NCI-H2081 (cell line): ENCODE measurements at places on chromosomes 12 and 14.

DNA sequence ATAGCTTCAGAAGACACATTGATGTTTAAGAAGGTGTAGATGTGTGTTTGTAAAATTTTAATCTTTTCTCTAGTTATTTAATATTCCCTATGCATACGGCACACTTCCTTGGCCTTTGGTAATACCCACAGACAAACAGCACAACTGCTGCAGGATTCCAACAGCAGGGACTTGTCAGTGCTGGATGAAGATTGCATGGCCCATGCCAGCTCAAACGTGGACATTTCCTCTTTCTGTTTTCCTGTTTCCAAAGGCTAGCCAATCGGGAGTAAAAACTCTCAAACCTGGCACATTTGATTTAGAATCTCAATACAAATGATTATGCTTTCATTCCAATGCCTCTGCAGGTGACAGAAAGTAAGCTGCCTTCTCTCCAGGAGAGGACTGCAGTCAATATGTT is 22.5 kb upstream of the PDE3A start:
- no peak for DNase-seq

- DNase-seq = peak; percentile 13
Observed at GRCh38 chr14:81464253-81465002, 64.3 kb upstream of the STON2 start.

DNA sequence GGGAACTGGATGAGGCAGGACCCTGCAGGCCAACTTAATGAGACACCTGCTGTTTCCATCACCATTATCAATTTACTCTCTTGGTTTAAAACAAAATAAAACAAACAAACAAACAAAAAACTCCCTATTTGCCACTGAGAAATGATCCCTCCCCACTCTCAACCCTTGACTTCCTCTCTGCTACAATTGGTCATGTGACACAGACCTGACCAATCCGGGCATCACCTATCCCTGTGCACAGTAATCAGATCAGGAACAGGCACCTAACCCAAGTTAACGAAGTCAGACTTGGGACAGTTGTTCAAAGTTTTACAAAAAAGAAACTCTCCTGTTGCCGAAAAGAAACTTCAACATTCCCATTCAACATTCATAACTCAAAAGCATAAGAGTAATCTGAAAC is 58.4 kb downstream of the NELL2 start:
- DNase-seq = no peak

- DNase-seq = no peak
Observed at GRCh38 chr12:26803552-26803951, 29.4 kb downstream of the ITPR2 start.

- no peak for DNase-seq
Observed at GRCh38 chr12:2009623-2010022, 5.4 kb upstream of the DCP1B start.

DNA sequence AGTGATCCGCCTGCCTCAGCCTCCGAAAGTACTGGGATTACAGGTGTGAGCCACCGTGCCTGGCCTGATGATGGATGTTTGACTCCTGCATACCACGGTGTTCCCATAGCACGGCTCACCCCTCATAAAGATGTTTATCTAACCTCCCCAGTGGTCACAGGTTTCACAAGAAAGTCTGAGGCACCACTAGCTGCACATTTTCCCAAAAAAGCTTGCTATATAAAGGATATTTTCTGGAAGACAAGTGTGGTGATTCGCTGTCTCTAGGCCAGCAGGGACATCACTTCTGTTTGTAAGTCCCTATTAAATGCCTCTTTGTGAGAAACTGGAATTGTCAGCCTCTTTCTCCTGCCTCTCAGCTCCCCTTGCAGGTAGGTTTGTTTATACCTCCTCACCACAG is 18.3 kb downstream of the PLEK2 start:
- DNase-seq = no peak

DNA sequence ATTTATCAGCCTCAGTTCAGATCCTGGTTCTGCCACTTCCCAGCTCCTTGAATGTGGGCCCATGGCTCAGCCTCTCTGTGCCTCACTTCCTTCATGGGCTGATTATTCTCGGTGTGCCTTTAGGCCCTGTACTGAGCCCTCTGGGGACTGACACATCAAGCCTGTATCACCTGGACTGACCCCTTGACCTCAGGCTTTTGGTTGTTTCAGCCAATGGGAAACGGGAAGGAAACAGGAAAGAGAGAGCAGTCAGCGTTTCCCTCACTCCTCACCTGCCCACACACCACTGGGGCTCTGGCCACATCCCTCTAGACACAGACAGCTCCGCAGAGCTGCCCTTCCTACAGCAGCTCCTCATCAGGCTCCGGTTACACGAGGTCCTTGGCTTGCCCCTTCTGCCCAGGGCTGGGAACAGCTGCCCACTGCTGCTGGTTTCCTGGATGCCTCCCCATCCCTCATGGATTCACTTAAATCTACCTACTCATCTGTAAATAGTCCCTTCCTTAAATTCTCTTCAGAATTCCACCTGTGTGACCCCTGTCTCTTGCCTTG is 37.0 kb upstream of the ITPR2 start:
- no peak for DNase-seq

- no peak for DNase-seq
Observed at GRCh38 chr12:88435334-88436076, 144.8 kb downstream of the KITLG start.

GRCh38 chr14:59228421-59228820 is 40.0 kb downstream of the DAAM1 start:
- DNase-seq = no peak

GRCh38 chr14:91059576-91060350 is 678 bp downstream of the RPS6KA5 start:
- peak; percentile 41 for DNase-seq

DNA sequence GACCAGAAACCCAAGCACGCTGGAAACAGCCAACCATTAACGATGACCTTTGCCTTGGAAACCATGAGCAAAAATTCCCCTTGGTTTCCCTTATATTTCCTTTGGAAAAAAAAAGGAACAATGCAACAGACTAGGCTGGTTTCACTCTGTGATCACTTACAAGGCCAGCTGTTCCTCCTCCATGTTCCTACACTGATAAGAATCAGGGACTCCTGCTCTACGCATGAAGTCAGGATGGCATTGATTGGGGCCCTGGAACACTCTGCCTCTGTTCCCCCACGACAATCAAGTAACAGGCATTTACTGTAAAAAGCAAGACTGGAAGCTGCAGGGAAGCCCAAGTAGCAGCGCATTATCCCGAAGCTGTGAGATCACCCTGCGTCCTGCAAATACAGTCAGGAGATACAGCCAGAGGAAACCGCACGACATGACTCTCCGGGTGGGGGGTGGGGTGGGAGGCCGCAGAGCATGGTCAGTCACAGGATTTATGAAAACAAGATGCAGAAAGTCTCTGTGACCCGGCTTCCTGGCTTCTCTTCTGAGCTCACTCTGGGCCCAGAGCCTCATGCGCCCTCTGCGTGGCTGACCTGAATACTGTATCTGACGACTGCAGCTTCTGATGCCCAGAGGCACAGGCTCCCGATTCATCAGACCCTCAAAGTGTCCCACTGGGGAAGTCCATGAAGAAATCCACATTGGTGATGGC is 31.1 kb downstream of the SSH1 start:
- DNase-seq = no peak

DNA sequence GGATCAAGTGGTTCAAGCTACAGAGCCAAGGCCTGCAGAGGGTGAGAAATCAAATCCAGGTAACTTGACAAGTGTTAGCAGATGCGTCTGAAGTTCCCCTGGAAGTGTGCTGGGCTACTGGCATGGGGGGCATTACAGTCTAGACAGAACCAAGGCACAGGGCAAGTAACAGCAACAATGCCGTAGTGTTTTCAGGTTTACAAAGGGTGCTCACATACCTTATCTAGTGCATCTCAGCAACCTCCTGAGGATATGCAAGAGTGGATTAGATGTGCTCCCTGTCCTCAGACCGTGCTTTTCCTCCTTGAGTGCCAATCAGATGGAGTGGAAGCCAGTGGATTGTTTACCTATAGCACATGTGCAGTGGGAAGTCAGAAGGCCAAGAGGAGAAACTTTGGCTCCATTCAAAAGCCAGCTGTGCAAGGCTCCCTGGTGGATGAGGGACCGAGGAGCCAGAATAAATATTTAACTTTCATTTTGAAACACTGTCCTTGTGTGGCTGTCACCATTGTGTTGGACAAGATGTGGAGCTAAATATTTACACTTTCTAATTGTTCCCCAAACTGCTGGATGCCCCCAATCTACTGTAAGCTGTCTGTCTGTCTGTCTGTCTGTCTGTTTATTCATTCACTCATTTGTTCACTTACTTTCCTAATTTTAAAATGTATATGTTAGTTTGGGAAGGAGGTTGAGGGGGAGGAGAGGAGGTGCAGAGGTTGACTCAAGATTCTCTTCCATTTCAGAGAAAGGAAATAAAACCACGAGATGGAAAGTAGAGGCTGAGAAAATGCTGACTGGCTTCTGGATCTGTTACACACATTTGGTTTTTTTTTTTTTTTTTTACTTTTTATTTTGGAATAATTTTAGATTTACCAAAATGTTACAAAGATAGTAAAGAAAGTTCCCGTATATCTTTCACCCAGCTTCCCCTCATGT is 184.0 kb upstream of the PARP11 start:
- DNase-seq = no peak

- no peak for DNase-seq
Observed at GRCh38 chr14:34804933-34805332, 70.2 kb downstream of the BAZ1A start.

DNA sequence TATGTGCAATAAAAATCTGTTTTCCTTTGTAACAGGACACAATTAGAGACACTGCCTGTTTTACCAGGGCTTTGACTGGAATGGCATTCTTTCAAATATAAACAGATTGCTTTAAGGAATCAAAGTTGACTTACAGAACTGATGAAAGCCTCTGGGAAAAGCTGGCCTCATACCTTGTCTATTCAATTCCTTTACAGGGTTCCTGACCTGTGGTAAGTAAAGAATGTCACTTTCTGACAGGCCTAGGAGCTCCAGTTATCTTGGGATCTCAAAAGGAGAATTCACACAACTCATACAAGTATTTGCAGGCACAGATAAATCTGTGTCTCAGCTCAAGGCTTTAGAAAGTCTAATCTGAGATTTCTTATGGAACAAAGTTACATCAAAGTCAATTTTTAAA is 88.4 kb downstream of the BCAT1 start:
- DNase-seq = no peak

- DNase-seq = no peak
Observed at GRCh38 chr12:42912367-42912766, 322.8 kb upstream of the PRICKLE1 start.

- no peak for DNase-seq
Observed at GRCh38 chr12:77800501-77800900, 30.2 kb upstream of the NAV3 start.

DNA sequence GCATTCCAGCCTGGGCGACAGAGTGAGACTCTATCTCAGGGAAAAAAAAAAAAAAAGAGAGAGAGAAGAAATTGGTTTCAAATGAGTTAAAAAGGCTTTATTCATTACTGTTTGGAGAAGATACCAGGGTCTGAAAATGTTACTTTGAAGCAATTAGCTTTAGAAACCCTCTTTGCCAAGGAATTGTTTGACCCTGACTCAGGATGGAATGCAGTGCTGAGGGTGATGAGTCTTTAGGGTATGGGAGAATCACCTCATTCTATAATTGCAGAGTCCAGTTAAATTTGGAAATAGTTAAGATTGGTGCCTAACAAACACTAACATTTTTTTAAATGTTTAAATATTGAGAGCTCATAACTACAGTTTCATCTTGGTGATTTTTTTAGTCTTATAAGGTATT is 13.3 kb downstream of the RAP1B start:
- DNase-seq = no peak

DNA sequence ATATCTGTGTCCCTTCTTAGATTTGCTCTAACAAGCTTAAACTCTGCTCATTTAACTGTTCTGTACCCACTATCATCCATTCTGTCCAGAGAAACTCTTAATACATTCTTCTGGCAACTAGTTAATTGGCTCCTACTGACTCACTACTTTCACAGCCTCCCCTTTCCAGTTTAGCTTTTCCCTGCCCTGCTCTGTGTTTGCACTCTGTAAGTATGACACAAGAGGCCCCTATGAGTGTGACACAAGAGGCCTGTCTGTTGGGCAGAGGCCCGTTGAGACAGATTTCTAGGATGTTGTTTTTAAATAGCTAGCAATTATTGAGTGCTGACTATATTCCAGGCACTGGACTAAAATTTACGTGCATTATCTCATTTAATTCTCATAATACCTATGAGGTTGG is 246.0 kb upstream of the DAAM1 start:
- no peak for DNase-seq

DNA sequence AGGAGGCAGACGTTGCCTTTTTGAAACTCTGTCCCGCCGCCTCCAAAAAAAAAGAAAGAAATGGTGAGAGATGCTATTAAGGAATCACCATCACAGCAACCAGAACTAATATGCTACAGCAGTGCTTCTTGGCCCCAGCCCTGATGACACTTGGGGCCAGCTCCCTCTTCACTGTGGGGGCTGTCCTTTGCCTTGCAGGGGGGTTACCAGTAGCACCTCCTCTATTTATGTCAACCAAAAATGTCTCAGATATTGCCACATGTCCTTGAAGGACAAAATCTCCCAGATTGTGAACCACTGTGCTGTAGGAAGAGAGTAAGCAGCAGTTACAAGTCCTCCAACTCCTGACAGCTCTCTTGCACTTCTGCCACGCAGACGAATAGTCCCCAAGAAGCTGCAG is 76.4 kb downstream of the LRRC74A start:
- no peak for DNase-seq

DNA sequence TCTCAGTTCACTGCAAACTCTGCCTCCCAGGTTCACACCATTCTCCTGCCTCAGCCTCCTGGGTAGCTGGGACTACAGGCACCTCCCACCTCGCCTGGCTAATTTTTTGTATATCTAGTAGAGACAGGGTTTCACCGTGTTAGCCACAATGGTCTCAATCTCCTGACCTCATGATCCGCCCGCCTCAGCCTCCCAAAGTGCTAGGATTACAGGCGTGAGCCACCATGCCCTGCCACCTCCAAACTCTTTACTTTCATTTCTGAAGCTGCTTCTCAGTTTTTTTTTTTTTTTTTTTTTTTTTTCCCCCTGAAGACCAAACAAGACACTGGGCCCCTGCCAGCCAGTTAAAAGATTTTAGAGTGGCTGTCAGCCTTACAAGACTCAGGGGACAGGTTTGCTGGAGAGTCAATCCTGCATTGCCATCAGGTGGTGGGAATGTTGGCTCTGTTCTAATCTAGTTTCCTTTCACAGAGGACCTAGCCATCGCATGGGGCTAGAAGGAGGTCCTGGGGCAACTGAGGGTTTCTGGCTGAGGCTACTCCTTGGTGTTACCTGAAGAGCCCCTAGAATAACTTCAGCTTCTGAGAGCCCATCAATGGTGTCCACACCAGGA is 37.4 kb upstream of the HIGD1C start:
- DNase-seq = no peak

DNA sequence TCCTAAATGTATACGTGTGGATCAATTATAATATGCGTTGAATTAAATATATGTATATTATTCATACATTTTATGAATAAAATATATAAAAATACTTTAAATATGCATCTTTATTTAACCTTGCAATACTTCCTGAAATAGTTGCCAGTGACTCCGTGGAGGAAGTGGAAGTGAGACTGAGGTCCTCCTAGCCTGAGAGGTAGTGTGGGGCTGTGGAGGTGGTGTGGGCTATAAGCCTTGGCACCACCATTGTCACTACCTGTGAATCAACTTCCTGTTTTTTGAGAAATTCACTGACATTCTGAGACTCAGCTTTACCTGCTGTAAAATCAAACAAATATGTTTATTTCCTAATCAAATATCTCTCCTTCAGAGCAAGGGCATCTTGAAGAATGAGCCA is 514.2 kb downstream of the VRK1 start:
- DNase-seq = no peak

- peak; percentile 83 for DNase-seq
Observed at GRCh38 chr12:103852498-103852997, 11.5 kb upstream of the NT5DC3 start.
